ENCODE measurements at places on chromosomes 6 and 20. TPM values are rescaled to one million over a fixed set of nuclear protein-coding genes. Genes with fewer than 3 reads are reported as not detected.
A peak's percentile ranks its signal among the peaks of the same experiment; 100 is the strongest.

DNA sequence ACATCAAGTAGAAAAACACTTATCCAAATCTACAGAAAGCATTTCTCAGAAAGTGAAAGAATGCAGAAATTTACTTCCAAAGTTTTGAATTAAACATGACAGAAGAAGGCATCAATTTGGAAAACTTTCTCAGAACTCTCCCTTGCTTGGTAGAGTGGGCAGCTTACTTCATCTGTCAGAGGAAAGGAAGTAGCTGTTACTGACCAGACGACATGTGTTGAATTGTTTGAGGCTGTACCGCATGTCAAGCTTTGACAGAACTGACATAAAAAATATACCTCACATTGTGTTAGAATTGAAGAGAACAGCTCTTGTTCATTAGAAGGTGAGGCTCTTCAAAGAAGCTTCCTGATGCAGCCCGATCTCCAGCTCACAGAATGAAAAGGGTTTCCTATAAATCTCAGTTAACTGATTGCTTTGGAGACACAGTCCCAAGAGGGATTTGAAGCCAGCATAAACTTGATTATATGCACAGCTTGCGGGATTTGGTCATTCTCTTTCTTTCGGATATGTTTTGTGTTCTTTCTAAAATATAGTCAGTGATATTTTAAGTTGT is 190.7 kb downstream of the PLCB1 start:
- DNase-seq, result no peak

DNA sequence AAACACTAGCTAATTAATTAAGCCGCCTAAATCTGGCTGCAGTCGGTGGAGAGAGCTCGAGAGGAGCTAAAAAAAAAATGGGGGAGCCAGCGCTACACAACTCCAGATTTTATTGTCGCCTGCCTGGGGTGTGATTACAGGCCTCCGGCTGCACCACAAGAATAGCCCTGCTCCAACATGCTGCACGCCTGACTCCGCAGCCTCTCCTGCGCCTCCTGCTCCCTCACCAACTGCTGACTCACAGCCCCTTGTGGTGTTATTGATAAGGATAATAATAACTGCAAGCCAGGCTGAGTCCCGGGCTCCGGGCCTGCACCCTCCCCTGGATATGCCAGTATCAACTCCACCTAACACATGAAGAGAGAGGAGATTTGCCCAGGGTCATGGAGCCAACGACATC is 16.8 kb downstream of the SIRPA start:
- no peak for DNase-seq

- no peak for DNase-seq
These were observed 48.6 kb upstream of the NAA20 start for GRCh38 chr20:19968466-19969073.

DNA sequence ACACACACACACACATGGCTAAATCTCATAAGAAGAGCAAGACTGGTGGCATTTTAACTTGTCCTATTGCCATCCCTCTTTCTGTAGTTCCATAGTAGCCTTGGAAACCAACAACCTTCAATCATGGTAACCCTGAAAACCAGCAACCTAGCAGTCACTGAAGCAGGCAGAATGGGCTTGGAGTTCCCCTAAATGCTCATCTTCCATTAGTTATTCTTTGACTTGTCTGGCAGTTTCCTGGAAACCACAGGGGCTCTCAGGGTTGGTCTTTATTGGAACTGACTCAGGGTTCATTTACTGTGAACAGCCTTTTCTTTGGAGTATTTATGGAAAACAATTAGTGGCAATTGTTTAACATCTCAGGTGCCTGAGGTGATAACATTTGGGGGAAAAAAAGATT is 19.4 kb upstream of the BRPF3 start:
- DNase-seq, result peak; percentile 26

SPDEF gene
- total RNA-seq, result not detected

PPP1R11 gene
- 37.4 TPM for total RNA-seq

Data from activated naive CD8-positive, alpha-beta T cell treated with anti-CD3 and anti-CD28 coated beads for 36 hours (primary cell).